ENCODE measurements at places on chromosomes 5 and 9.

DNA sequence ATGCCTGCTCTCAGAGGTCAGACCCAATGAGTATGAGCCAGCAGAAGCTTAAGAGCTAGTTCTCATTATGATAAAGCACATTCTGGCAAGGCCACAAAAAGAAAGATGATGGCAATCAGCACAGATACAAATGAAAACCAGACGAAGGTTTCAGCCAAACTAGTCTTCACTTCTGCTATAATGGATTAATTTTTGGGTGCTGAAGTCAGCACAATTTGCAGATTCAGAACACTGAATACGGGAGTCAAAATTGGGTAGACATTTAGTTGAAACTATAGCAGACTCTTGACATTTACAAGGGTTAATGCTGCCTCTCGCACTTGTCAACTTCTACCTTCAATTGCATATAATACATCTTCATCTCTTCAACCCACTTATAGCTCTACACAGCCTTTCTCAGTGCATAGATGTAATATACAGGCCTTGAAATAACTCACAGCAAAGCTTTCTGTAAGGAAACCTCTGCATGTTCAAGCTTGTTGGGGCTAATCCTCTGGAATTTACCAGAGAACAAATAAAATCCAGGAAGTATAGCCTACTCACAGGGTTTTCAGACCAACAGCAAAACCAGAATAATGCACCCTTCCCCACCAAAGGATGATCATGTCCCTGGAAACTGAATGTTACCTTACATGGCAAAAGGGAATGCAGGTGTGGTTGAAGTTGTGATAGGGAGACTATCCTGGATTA is 77.1 kb downstream of the BAAT start:
- no peak for DNase-seq

DNA sequence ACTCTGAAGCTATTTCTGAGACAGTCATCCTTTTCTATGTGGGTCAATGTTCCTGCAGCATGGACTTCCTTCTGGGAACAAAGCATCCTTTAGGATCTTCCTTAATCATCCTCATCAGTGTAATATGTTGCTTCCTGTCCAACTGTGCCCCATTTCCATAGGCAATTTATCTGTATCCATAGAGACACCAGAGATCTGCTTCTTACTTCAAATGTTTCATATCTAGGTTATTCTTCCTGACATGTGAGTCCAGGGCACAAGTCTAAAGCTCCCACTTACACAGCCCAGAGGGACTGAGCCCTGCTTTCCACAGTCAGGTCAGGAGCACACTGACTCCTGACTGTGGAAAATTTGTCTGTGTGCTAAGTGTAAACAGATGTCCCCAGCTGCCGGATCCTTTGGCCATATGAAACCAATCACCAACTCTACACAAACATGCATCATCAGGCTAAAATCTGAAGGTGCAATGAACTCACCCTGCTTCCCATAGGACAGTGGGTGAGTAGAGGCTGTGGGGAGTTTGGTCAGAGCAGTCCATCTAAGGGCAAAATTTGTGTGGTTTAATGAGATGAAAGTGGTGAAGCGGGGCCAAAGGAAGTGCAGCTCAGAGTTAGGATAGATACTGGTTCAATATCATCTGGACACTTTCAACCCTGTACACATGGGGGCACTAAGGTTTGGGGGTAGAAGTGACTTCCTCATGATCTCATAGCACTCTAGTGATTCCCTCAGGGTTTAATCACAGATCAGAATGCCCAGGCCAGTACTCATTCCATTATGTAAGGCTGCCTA is 85.2 kb upstream of the TNC start:
- DNase-seq = no peak

DNA sequence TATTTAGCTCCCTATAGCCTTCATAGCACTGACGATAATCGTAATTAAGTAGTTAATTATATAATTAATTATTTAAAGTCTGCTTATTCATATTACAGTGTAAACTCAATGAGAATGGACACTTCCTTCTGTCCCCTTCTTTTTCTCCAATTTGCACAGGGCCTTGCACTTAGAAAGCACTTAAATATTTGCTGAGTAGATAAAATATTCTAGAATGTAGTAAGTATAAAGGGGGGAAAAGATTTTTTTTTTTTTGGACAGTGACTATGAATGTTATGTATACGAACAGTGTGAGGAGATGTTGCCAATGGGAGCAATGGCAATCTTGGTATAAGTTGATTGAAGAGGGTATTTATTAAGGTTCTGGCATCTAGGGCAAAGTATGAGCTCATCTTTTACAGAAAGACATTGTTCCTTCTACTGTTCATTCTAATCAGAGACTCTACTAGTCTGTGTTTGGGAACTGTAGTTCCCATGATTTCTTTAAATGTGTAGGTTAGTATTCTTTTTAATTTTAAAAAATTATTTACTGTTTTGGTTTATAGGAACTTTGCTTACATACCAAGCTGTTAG is 49.4 kb downstream of the YTHDC2 start:
- no peak for DNase-seq

- no peak for DNase-seq
Measured at GRCh38 chr9:92715488-92716231, 45.7 kb upstream of the IPPK start.

DNA sequence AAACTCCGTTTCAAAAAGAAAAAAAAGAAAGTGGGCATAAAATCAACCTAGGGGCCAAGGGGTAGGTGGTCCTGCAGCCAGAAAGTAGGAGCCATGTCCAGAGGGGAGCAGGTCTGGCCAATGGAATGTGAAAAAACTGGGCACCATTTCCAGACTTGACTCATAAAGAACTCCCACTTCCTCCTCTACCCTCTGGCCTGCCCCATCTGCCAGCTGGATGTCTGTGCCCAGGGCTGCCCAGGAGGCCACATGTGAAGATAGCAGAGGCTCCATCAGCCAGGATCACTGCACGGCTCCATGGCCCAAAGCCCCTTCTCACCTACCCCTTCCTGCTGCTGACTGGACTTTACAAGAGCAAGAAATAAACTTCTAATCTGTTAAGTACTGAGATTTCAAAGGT is 42.1 kb upstream of the EEIG1 start:
- peak; percentile 50 for DNase-seq

GRCh38 chr5:68554571-68555279 is 339.2 kb downstream of the PIK3R1 start:
- no peak for DNase-seq

DNA sequence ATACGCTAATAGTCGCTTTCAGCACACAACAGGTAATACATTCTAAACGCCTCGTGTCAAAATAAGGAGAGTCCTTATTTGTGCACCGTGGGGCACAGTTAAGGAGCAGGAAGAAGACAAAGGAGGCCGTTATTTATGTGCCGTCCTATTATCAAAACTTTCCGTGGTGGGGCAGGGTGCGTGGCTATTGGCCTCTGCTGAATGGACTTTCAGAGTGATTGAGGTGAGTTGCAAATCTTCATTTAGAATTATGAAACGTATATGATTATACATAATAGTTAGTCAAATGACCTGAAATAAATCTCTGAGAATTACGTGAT is 833 bp downstream of the C5orf24 start:
- DNase-seq = peak; percentile 19

- no peak for DNase-seq
Measured at GRCh38 chr5:115487756-115488155, 56.8 kb downstream of the FEM1C start.

GRCh38 chr5:140130949-140131733 is 5.4 kb downstream of the IGIP start:
- DNase-seq = no peak

- DNase-seq = no peak
Measured at GRCh38 chr5:107813559-107813958, 142.8 kb upstream of the EFNA5 start.

GRCh38 chr5:1368756-1369155 is 23.9 kb upstream of the CLPTM1L start:
- DNase-seq = no peak

GRCh38 chr9:2173170-2173569 is 158.0 kb downstream of the SMARCA2 start:
- DNase-seq = no peak

DNA sequence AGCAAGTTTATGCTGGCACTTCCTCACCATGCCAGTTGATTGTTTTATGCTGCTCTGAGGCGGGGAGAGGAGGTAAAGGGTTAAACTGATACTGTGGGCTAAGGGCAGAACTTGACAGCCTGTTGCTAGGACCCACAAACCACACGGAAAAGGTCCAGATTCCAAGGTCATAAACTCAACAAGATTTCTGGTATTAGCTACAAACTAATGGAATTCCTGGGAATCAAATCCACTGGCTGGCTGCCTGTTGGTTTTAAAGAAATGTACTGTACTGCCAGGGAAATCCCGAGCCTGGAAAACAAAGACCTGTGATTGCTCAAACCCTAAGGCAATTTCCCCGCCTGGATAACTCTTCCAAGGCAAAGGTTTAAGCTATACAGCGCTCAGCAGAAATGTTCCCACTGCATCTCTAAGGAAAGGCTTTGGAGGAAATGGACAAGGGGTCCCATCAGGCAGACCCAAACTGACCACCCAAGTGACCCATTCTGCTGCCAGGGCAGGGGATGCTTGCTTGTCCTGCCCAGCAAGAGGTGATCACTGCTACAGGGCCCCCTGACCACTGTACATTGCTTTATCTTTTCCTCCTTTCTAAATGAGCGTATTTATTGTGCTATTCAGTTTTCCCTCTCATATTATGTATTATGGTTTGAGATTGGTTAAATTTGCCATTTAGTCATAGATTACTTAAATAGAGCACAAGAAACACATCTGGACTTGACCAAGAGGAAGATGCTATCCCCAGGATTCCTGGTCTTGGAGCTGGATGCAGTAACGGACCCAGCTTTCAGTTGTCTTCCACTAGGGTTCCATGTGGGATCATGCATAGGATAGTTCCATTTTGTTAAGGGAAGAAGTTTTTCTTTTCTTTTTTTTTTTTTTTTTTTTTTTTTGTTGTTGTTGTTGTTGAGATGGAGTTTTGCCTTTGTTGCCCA is 124.3 kb downstream of the SUSD1 start:
- peak; percentile 97 for DNase-seq
